Placental pericyte (primary cell): ENCODE measurements at places on chromosomes 4 and X. TPM values are rescaled to one million over a fixed set of nuclear protein-coding genes. Genes with fewer than 3 reads are reported as not detected.

The PRRG3 gene
- not detected in 2 replicates for total RNA-seq

The JAKMIP1 gene
- total RNA-seq: not detected in 2 replicates

The TMEM131L gene
- 4.4 and 12.7 TPM in 2 replicates for total RNA-seq

The IQCM gene
- not detected in 2 replicates for total RNA-seq
